Common myeloid progenitor, CD34-positive (primary cell): ENCODE measurements at places on chromosomes 6 and 20.

DNA sequence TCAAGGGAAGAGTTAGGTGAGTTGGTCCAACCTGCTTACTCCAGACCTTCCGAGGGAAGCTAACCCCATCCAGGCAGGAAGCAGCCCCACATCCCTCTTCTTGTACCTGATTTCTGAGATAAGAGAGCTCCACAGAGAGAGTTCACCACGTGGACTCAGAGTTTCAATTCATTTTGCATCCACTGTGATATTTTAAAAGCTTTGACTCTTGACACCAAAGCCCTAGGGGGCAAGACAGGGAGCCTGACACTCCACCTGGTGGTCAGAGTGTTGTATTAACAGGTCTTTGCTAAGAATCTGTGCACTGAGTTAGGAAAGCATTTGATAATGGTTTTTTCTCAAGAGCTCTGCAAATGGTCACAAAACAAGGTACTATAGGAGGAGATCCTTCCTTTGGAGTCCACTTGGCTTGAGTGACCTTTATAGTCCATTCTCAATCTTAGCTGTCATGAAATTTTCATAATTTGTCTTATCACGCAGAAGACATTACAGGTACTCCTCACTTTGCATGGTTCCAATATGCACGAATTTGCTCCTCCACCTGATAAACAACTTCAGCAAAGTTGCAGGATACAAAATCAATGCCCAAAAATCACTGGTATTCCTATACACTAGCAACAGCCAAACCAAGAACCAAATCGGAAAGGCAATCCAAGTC, 56.2 kb upstream of the RIPOR2 start:
- peaks cover 12% of the 10 kb centered on the region for H3K4me1 ChIP-seq
- no peaks in the 10 kb centered on the region for H3K27me3 ChIP-seq
- H3K27ac ChIP-seq: no peak overlapping the region
- peak overlapping the region; percentile 8 for H3K4me3 ChIP-seq
- peak; percentile 88 for DNase-seq

GRCh38 chr6:2890976-2891767, 11.9 kb downstream of the SERPINB9 start:
- peaks cover 48% of the 10 kb centered on the region for H3K36me3 ChIP-seq
- no peak overlapping the region for H3K27ac ChIP-seq
- H3K4me1 ChIP-seq: no peaks in the 10 kb centered on the region
- no peaks in the 10 kb centered on the region for H3K27me3 ChIP-seq
- DNase-seq: no peak
- H3K4me3 ChIP-seq: no peak overlapping the region

- H3K27me3 ChIP-seq: no peaks in the 10 kb centered on the region
- H3K27ac ChIP-seq: no peak overlapping the region
- H3K4me1 ChIP-seq: peaks cover 46% of the 10 kb centered on the region
- no peaks in the 10 kb centered on the region for H3K36me3 ChIP-seq
- no peak for DNase-seq
- H3K4me3 ChIP-seq: no peak overlapping the region
Observed at GRCh38 chr6:169991913-169992312, 240.5 kb downstream of the ERMARD start.

GRCh38 chr6:147238164-147238563, 33.9 kb downstream of the STXBP5 start:
- peaks cover 44% of the 10 kb centered on the region for H3K36me3 ChIP-seq
- DNase-seq: no peak
- H3K27ac ChIP-seq: no peak overlapping the region
- no peaks in the 10 kb centered on the region for H3K4me1 ChIP-seq
- H3K27me3 ChIP-seq: no peaks in the 10 kb centered on the region
- no peak overlapping the region for H3K4me3 ChIP-seq

- H3K27ac ChIP-seq: no peak overlapping the region
- no peak for DNase-seq
- no peaks in the 10 kb centered on the region for H3K36me3 ChIP-seq
- H3K4me1 ChIP-seq: no peaks in the 10 kb centered on the region
Observed at GRCh38 chr6:129539032-129539431, 170.9 kb downstream of the ARHGAP18 start.

GRCh38 chr6:36688063-36688738, 9.4 kb upstream of the RAB44 start:
- H3K4me1 ChIP-seq: peaks cover 31% of the 10 kb centered on the region
- H3K36me3 ChIP-seq: no peaks in the 10 kb centered on the region
- H3K4me3 ChIP-seq: no peak overlapping the region
- no peaks in the 10 kb centered on the region for H3K27me3 ChIP-seq

- no peak overlapping the region for H3K4me3 ChIP-seq
Observed at GRCh38 chr6:32963866-32964265, 4.5 kb upstream of the BRD2 start.

DNA sequence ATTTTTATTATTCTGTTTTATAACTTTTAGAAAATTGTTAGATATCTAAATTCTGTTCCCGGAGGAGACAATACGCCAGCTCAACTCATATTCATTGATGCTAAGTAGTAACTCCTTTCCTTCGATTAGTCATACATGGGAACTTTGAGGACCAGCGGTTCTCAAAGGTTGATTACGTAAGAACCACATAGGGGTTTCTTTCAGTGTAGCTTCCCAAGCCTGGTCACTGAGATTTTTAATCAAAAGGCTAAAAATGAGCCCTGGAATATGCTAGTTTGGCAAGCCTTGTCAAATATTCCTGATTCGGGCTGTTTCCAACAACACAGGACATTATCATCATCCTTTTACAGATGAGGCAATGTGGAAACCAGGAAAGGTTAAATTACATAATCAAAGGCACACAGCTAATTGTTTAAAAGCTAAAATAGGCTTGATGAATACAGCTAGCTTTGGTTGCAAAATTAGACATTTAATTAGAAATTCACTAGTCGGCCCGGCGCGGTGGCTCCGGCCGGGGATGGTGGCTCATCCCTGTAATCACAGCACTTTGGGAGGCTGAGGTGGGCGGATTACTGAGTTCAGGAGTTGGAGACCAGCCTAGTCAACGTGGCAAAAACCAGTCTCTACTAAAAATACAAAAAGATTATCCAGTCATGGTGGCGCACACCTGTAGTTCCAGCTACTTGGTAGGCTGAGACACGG, 14.6 kb upstream of the MEI4 start:
- no peaks in the 10 kb centered on the region for H3K27me3 ChIP-seq
- no peaks in the 10 kb centered on the region for H3K36me3 ChIP-seq
- no peak overlapping the region for H3K27ac ChIP-seq
- no peak overlapping the region for H3K4me3 ChIP-seq
- no peak for DNase-seq
- H3K4me1 ChIP-seq: no peaks in the 10 kb centered on the region

GRCh38 chr20:39855799-39856198, 833.2 kb downstream of the MAFB start:
- no peak overlapping the region for H3K4me3 ChIP-seq
- H3K27me3 ChIP-seq: no peaks in the 10 kb centered on the region
- no peaks in the 10 kb centered on the region for H3K36me3 ChIP-seq
- H3K27ac ChIP-seq: no peak overlapping the region

DNA sequence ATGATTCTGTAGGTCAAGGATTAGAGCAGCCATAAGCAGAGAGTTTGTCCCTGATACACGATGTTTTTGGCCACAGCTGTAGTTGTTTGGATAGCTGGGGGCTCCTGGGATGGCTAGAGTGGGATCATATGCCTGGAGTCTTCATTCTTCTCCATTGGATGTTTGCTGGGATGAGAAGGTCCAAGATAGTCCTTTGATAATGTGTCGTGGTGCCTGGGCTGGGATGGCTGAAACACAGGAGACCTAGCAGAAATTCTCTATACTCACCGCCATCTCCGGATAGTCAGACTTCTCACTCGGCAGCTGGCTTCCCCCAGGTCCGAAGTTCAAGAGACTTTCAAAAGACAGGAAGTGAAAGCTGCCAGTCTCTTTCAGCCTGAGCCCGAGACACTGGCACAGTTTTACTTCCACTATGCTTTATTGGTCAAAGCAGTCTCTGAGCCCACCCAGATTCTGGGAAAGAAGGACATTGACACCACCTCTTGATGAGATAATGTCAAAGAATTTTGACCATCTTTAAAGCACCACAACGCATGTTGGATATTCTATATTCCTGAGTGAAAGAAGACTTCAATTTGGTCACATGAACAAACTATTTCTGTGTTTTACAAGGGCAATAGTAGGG, 16.0 kb downstream of the MARCKS start:
- DNase-seq: peak; percentile 68
- H3K4me3 ChIP-seq: peak overlapping the region; percentile 71
- H3K36me3 ChIP-seq: no peaks in the 10 kb centered on the region
- H3K27ac ChIP-seq: no peak overlapping the region
- H3K27me3 ChIP-seq: no peaks in the 10 kb centered on the region

DNA sequence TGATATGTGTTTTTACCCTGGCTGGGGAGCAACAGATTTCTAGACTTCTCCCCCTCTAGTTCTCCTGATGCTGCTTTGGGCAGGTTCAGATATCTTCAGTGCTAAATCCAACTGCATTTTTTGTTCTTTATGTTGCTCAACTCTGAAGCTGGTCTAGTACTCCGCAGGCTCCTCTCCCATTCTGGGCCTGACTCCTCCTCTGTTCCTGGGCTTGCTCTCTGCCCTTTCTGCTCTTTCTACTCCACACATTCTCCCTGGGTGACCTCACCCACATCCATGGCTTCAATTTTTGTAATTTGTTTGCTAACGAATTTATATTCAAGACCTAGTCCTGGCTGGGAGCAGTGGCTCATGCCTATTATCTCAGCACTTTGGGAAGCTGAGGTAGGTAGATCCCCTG, 6.4 kb downstream of the FYN start:
- no peak overlapping the region for H3K4me3 ChIP-seq
- H3K4me1 ChIP-seq: peaks cover 16% of the 10 kb centered on the region
- H3K27me3 ChIP-seq: no peaks in the 10 kb centered on the region
- no peaks in the 10 kb centered on the region for H3K36me3 ChIP-seq

GRCh38 chr6:103113416-103113815, 1719.9 kb downstream of the GRIK2 start:
- H3K4me3 ChIP-seq: no peak overlapping the region
- H3K4me1 ChIP-seq: no peaks in the 10 kb centered on the region
- no peak for DNase-seq
- no peaks in the 10 kb centered on the region for H3K36me3 ChIP-seq

GRCh38 chr20:62805155-62805710, 598 bp downstream of the OGFR start:
- DNase-seq: no peak
- H3K4me1 ChIP-seq: no peaks in the 10 kb centered on the region
- H3K27me3 ChIP-seq: no peaks in the 10 kb centered on the region
- H3K4me3 ChIP-seq: peak overlapping the region; percentile 78

- no peaks in the 10 kb centered on the region for H3K27me3 ChIP-seq
- peaks cover 4% of the 10 kb centered on the region for H3K4me1 ChIP-seq
- DNase-seq: peak; percentile 46
- no peak overlapping the region for H3K4me3 ChIP-seq
- H3K27ac ChIP-seq: no peak overlapping the region
Observed at GRCh38 chr6:135291288-135292076, 110.4 kb downstream of the MYB start.

DNA sequence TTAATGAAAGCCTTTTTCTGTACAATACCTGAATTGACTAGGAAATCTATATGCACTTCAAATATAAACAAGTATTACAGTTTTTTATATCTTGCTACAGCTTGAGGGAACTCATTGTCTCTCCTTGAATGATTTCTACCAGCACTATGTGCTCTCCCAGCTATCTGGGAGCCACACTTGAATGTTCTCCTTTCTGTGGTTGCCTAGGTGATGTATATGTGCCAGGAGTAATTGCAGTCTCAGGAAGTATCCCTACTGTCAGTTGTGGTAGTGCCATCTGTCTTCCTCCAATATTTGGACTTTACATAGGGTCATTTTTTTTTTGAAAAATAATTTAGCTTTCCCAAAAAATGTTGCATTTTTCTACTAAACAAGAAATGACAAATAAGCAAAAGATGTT, 288.0 kb upstream of the PLCB4 start:
- H3K27me3 ChIP-seq: no peaks in the 10 kb centered on the region
- no peak overlapping the region for H3K4me3 ChIP-seq

DNA sequence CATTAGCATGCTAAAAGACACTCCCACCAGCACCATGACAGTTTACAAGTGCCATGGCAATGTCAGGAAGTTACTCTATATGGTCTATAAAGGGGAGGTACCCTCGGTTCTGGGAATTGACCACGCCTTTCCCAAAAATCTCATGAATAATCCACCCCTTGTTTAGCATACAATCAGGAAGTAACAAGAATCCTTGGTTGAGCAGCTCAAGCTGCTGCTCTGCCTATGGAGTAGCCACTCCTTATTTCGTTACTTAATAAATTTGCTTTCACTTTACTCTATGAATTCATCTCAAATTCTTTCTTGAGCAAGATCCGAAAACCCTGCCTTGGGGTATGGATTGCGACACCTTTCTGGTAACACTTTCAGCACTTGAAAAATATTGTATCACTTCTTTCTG, 243.0 kb downstream of the BMP2 start:
- no peaks in the 10 kb centered on the region for H3K36me3 ChIP-seq
- H3K4me1 ChIP-seq: no peaks in the 10 kb centered on the region
- H3K4me3 ChIP-seq: no peak overlapping the region
- DNase-seq: no peak
- H3K27me3 ChIP-seq: no peaks in the 10 kb centered on the region

- no peak overlapping the region for H3K27ac ChIP-seq
- no peak overlapping the region for H3K4me3 ChIP-seq
- H3K27me3 ChIP-seq: no peaks in the 10 kb centered on the region
Observed at GRCh38 chr6:138429761-138430160, 25.7 kb downstream of the HEBP2 start.

- H3K4me3 ChIP-seq: peak within 1 kb of the TSS; percentile 90
- DNase-seq: peak; percentile 85
- H3K4me1 ChIP-seq: peaks cover 78% of the 10 kb centered on the region
- peaks cover 18% of the 10 kb centered on the region for H3K36me3 ChIP-seq
Observed at GRCh38 chr6:32940656-32941213, at the start of gene HLA-DMB. Gene HLA-DMB (minus strand): TSS chr6:32941028. CDS start chr6:32940807, 221 bp downstream.

DNA sequence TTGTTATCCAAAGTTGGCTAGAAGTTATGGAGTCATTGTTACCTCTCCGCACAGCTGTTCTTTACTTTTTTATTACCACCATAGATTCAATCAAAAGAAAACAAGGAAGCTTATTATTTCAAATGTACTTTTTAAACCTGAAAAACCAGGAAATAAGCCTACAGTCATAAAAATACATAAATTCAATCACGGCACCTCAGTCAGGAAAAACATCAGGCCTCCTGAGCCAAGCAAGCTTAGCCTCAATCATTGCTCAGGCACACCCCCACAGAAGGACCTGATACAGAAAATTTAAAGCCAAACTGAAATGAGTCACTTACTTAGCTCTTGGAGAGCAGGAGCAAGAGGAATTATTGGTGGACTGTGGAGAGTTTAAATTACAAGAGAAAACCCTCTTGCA, 44.3 kb downstream of the MARCKS start:
- DNase-seq: no peak
- H3K27me3 ChIP-seq: no peaks in the 10 kb centered on the region
- H3K36me3 ChIP-seq: no peaks in the 10 kb centered on the region
- H3K27ac ChIP-seq: no peak overlapping the region
- H3K4me3 ChIP-seq: no peak overlapping the region

- no peak for DNase-seq
- H3K36me3 ChIP-seq: no peaks in the 10 kb centered on the region
- H3K27ac ChIP-seq: no peak overlapping the region
- H3K4me1 ChIP-seq: no peaks in the 10 kb centered on the region
- H3K4me3 ChIP-seq: no peak overlapping the region
- no peaks in the 10 kb centered on the region for H3K27me3 ChIP-seq
Observed at GRCh38 chr20:24109008-24109407, 120.4 kb upstream of the GGTLC1 start.

GRCh38 chr20:53623454-53624211, 30.0 kb upstream of the ZNF217 start:
- H3K4me3 ChIP-seq: peak overlapping the region; percentile 56
- no peaks in the 10 kb centered on the region for H3K27me3 ChIP-seq
- H3K27ac ChIP-seq: peak overlapping the region; percentile 82
- H3K36me3 ChIP-seq: no peaks in the 10 kb centered on the region
